Heart left ventricle (tissue), 16 donors: ENCODE measurements at places on chromosomes 2 and 18.

DNA sequence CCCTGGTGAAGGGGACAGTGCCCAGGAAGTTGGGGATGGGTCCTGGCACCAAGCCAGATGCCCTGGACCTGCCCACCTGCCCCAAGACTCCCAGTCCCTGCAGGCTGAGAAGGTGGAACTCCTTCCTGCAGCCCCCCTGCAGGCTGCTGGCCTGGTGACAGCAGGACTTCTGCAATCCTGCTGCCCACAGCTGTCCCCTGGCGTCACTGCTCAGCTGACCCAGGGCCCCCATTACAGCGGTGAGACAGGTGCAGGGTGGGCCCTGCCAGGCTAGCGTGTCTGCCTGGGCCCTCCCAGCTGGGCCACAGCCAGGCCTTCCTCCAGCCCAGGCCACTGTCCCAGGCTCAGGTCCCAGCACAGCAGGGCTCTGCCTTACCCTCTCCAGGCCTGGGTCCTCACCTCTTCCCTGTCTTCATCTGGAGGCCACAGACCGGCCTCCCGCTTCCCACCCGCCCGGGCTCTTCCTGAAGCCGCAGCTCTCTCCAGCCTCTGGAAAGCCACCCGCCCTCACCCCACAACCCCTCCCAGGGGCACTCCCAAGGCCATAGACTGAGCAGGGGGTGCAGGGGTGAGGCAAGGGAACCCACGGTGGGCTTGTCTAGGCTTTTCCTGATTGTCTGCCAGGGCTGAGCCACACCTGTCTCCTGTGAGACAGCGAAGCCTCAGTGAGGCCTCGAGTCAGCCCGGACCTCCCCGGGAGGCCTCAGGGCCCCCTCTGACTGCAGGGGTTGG is 8.8 kb upstream of the ERFE start:
- no peak for DNase-seq

GRCh38 chr2:109720380-109721106 is 73.6 kb upstream of the RGPD5 start:
- DNase-seq = no peak

DNA sequence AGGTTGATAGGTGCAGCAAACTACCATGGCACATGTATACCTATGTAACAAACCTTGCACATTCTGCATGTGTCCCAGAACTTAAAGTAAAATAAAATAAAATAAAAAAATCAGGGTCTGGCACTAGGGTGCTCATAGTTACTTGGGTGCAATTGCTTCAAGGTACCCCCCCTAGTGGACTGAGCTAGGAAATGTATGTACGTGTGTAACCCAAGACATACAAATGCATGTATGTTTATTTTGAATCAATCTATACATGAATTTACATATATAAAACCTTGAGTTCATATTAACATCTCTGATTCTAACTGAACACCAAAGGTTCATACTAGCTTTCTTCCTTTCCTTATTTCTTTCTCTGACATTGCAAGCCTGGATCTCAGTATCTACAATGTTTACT is 51.5 kb downstream of the USP37 start:
- DNase-seq = no peak

DNA sequence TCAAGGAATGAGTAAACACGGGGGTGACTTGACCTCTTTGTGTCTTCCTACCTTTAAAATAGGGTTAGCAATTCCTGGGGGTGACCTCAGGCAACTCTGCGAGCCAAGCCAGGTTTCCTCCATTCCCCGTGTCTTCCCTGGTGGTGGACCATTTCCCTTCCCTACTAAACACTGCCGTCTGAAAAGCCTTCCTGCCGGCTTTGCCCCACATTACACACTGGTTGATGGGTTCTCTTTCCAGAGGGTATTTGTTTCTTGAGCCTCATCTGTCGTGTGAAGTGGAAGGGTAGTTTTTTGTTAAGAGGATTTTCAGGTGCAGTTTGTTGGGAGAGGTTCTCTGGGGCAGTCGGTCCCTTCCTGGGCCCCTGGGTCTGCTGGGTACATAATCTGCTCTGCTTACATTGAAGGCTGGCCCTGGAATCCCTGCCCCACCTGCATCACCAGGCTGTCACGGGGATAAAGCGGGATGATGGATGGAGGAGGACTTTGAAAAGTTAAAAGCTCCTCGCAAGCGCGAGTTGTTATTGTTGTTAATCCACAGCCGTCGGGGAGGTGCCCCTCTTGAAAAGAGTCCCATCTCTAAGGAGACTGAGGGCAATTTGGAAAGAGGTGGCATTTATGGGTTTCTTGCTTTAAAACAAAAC is 175.4 kb upstream of the SPRED2 start:
- no peak for DNase-seq

DNA sequence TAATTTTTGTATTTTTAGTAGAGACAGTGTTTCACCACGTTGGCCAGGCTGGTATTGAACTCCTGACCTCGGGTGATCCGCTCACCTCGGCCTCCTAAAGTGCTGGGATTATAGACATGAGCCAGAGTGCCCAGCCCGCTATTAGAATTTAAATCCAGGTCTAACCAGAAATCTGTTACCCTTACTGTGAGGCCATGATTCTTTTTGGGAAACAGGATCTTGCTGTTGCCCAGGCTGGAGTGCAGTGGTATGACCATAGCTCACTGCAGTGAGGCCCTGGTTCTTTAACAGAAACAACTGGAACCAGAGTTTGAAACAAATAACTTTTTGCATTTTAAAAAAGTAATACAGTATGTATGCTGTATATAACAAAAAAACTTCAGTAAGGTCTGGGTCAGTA is 75.7 kb downstream of the NOL10 start:
- DNase-seq = no peak

DNA sequence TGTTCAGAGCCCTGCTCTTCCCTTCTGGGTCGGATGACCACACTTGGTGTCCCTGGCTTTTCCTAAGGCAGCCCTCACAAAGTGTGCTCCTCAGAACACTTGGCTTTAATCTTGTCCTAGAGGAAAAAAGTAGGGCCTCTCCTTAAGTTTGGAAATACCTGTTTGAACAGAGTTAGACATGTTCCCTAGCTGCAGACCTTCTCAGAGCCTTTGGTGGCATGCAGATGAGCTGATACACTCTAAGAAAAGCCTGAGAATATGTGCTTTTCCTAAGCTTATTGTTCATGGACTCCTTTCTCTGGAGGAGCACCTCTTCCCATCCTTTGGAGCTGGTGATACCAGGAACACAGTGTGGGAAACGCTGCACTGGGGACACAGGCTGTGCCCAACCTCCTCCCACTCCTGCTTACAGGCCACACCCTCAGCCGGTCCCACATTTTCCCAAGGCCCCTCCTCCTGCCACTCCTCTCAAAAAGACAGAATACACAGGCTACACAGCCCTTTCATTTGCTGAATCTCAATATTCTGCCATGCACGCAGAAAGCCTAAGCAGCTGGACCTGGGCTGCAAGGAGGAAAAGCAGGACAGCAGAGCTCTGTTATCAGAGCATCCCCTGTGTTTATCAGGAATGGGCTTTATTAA is 443.6 kb downstream of the NBAS start:
- DNase-seq = no peak

- DNase-seq = no peak
These were observed 80.0 kb downstream of the SOWAHC start for GRCh38 chr2:109694190-109694589.

GRCh38 chr2:167842047-167842446 is 405.3 kb downstream of the STK39 start:
- DNase-seq = no peak

DNA sequence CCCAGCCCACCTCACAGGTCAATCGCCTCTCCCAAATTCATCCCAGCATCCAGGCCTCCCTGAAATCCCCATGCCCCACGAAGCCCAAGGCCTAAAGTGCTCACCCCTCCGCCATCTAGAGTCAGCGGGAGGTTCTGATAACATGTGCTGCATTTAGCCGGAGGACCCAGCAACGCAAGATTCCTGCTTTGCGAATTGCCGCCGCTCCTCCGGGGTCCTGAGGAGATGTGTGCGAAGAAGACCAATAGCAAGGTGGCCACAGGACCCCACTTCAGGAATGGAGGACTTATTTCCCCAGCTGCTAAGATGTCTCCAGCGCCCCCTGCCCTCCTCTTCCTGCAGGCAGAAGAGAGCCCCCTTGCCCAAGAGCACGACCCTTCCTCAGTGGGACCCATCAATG is 120.8 kb upstream of the GLI2 start:
- peak; percentile 28 for DNase-seq
